Fibroblast of pulmonary artery (primary cell): ENCODE measurements at places on chromosomes 2 and 18.
A peak's percentile ranks its signal among the peaks of the same experiment; 100 is the strongest.

GRCh38 chr2:54728669-54729120 is 5.2 kb downstream of the EML6 start:
- peak; percentile 70 for DNase-seq

DNA sequence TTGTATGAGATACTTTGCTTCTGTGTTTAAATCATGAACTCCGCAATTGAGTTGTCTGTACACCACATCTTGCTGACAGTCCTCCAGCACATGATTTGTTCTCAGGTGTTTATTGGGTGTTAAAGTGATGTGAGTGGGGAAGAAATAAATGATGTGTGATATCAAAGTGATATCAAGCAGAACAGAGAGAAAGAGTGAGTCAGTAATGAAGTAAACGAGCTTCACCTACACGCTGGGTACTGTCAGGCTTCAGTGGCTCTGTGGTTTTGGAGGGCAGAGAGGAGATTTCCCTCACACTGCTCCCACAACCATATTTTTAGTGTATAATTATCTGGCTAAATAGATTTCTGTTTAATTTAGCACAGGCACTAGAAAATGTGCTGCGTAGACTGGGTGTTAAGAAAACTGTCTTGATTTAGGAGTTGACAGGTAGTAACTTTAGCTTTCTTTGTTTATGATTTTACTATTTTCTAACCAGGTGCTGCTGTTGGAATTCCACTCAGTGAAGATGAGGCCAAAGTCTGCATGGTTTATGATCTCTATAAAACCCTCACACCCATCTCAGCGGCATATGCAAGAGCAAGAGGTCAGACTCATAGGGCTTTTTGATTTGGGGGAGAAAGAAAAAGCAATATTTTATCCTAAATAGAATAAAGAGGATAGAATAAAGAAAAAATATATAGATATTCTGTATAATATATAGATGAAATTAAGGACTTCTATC is 21.2 kb downstream of the ATIC start:
- no peak for DNase-seq

GRCh38 chr2:148882051-148882450 is 7.0 kb downstream of the KIF5C start:
- DNase-seq, result no peak

GRCh38 chr2:58056192-58056916 is 9.7 kb downstream of the VRK2 start:
- no peak for DNase-seq

DNA sequence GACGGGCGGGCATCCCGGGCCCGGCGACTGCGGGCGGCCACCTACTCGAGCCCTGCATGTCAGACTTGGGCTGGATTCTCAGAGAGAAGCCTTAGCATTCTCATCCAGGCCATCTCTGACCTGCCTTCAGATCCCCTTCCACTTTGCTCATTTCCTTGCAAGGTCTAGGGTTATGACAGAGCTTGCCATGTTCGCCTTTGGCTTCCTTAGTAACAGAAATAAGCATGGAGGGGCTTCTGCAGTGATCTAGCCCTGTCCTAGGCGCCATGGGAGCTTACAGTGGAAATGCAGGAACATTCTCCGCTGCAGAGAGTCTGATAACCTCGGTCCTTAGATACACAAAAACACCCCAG is 632 bp upstream of the ACVR1 start:
- peak; percentile 30 for DNase-seq

DNA sequence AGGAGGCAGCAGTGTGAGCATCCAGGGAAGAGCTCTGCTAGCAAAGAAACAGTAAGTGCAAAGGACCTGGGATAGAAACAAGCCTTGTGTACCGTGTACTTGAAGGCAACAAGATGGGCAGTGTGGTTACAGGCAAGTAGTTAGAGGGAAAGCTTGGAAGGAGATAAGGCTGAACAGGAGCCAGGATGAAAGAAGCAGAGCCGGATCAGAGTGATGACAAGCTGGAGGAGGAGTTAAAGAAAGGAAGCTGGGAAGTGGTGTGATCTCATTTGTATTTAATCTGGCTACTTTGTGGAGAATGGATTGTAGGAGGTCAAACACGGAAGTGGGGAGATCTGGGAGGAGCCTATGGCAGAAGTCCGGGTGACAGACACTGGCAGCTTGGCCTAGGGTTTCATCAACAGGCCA is 44.7 kb upstream of the VPS54 start:
- peak; percentile 96 for DNase-seq

GRCh38 chr2:176507786-176508185 is 238.5 kb downstream of the MTX2 start:
- DNase-seq, result no peak

GRCh38 chr2:62217970-62218369 is 22.1 kb downstream of the B3GNT2 start:
- peak; percentile 82 for DNase-seq
